ENCODE measurements at places on chromosomes 16 and 17.

DNA sequence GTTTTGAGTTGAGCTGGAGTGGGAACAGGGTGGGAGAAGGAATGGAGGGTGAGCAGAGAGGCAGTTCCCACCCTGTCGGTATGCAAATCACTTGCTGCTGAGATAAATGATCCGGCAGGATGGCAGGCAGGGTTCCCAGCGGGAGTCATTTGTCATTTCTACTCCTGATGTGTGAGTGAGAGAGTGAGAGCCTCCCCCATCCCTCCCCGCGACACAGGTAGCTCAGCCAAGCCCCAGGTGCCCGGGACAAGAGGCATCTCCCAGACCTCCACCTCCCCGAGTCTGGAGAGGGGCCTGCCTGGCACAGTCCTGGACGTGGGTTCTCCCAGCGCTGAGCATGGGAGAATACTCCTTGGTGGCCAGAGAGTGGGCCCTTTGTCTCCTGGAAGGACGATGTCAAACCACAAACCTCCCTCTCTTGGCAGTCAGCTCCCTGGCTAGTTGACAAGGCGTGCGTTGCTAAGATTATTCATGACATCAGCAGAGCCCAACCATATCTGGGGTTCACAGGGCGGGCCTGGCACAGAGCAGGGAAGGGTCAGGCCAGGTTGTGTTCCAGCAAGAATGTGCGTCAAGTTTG is 33.7 kb upstream of the TNRC6C start:
- peaks cover 50% of the 10 kb centered on the region for H3K4me1 ChIP-seq
- peaks cover 40% of the 10 kb centered on the region for H3K27me3 ChIP-seq
- no peaks in the 10 kb centered on the region for H3K36me3 ChIP-seq
- peak overlapping the region; percentile 28 for H3K27ac ChIP-seq

- no peaks in the 10 kb centered on the region for H3K36me3 ChIP-seq
- no peak overlapping the region for H3K27ac ChIP-seq
- DNase-seq: no peak
- H3K27me3 ChIP-seq: peaks cover 3% of the 10 kb centered on the region
- H3K4me1 ChIP-seq: no peaks in the 10 kb centered on the region
Measured at GRCh38 chr16:79740252-79740651, 139.7 kb upstream of the MAF start.

DNA sequence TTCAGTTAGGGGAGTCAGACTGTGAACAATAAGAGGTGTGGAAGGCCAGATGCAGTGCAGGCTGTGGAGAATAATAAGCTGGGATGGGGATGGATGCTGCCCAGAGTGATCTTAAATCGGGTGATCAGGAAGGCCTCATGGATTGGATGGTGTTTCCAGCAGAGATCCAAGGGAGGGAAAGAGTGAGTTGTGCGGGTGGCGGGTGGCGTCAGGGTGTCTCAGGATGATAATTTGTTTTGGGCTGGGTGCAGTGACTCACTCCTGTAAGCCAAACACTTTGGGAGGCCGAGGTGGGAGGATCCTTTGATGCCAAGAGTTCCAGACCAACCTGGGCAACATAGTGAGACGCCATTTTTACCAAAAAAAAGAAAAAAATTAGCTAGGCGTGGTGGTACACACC is 7.9 kb downstream of the CLUAP1 start:
- no peaks in the 10 kb centered on the region for H3K27me3 ChIP-seq
- H3K36me3 ChIP-seq: peaks cover 70% of the 10 kb centered on the region
- DNase-seq: no peak
- H3K4me1 ChIP-seq: no peaks in the 10 kb centered on the region

- H3K27ac ChIP-seq: no peak overlapping the region
- H3K27me3 ChIP-seq: peaks cover 13% of the 10 kb centered on the region
- H3K4me1 ChIP-seq: no peaks in the 10 kb centered on the region
- no peaks in the 10 kb centered on the region for H3K36me3 ChIP-seq
Measured at GRCh38 chr17:6460531-6461161, 16.4 kb downstream of the PIMREG start.

GRCh38 chr16:85245307-85246172 is 133.3 kb upstream of the CIBAR2 start:
- peak overlapping the region; percentile 52 for H3K4me3 ChIP-seq
- no peaks in the 10 kb centered on the region for H3K36me3 ChIP-seq
- peaks cover 46% of the 10 kb centered on the region for H3K4me1 ChIP-seq
- H3K27me3 ChIP-seq: peaks cover 11% of the 10 kb centered on the region

DNA sequence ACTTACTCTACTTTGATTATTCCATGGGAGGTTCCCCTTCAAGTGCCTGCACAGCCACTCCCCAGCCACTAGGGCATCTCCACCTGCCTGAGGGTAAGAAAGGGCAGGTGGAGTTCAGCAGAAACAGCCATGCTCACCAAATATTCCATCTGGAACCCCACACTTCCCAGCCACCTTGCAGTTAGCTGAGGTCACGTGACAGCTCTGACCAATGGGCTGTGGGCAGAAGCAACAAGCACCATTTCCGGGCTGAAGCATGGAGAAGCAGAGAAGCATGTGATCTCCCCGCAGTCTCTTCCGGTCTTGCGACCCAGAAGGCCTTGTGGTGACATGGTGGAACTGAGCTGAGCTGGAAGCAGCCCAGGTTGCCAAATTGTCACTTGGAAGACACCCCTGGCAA is 108.6 kb downstream of the CCT6B start:
- no peak overlapping the region for H3K4me3 ChIP-seq
- no peak overlapping the region for H3K27ac ChIP-seq
- no peak for DNase-seq
- H3K4me1 ChIP-seq: peaks cover 6% of the 10 kb centered on the region
- H3K27me3 ChIP-seq: peaks cover 25% of the 10 kb centered on the region

- no peak overlapping the region for H3K27ac ChIP-seq
- no peaks in the 10 kb centered on the region for H3K4me1 ChIP-seq
- H3K27me3 ChIP-seq: peaks cover 10% of the 10 kb centered on the region
- DNase-seq: no peak
- no peaks in the 10 kb centered on the region for H3K36me3 ChIP-seq
- H3K4me3 ChIP-seq: no peak overlapping the region
Measured at GRCh38 chr17:75604034-75604695, 16.6 kb downstream of the MYO15B start.

DNA sequence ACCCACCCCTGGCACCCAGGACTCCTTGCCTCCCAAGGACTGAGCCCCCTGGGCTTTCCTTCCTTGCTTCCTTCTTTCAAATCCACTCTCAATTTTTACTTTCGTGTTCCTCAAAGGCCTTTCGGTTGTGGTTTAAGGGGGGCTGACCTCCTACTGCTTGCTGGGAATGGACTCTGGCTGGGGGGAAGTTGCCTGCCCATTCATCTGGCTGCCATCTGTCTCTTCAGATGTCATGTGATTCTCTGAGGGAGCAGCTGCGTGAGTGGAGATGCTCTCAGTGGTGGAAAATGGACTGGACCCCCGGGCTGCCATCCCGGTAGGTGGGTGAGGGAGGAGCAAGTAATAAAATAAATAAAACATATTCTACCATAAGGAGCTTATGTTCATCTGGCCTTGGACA is 93.8 kb upstream of the RPRML start:
- peak overlapping the region; percentile 92 for H3K27ac ChIP-seq
- no peak overlapping the region for H3K4me3 ChIP-seq
- H3K36me3 ChIP-seq: peaks cover 24% of the 10 kb centered on the region
- H3K27me3 ChIP-seq: peaks cover 5% of the 10 kb centered on the region
- no peak for DNase-seq

- H3K27ac ChIP-seq: no peak within 1 kb of the TSS
- H3K27me3 ChIP-seq: peaks cover 16% of the 10 kb centered on the region
- no peaks in the 10 kb centered on the region for H3K36me3 ChIP-seq
- peak; percentile 92 for DNase-seq
- peaks cover 57% of the 10 kb centered on the region for H3K4me1 ChIP-seq
Measured at GRCh38 chr16:85612801-85613603, at the start of gene GSE1. Gene GSE1 (plus strand): TSS chr16:85613322. CDS start chr16:85613392, 70 bp downstream.

DNA sequence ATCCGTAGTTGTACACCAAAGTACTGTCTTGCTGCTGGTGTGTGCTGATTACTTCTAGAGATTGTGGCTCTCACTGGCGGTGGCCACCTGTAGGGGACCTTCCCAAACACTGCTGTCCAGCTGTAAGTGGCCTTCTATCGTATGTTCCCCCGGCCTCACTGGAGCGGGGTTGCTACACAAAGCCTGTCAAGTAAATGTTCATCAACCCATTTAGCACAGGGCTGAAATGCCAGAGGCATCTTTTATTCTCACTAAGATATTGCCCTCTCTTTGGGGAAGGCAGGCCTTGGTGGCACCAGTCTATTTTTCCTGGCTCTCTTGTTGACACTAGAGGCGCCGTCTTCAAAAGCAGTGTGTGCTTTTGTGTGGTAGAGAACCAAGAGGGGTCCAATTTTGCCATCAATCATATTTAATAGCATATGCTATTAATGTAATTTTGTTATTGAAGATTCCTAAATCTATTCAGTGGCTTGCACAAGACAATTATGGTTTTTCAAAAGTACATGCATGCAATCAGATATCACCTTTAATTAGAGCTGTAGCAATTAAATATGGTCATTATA is 514.4 kb upstream of the SALL1 start:
- peaks cover 7% of the 10 kb centered on the region for H3K36me3 ChIP-seq
- peaks cover 61% of the 10 kb centered on the region for H3K4me1 ChIP-seq
- H3K27ac ChIP-seq: peak overlapping the region; percentile 21
- no peaks in the 10 kb centered on the region for H3K27me3 ChIP-seq

GRCh38 chr16:3259836-3260235 is 3.4 kb upstream of the MEFV start:
- peaks cover 5% of the 10 kb centered on the region for H3K4me1 ChIP-seq
- no peaks in the 10 kb centered on the region for H3K36me3 ChIP-seq
- no peak for DNase-seq
- H3K27me3 ChIP-seq: peaks cover 25% of the 10 kb centered on the region

DNA sequence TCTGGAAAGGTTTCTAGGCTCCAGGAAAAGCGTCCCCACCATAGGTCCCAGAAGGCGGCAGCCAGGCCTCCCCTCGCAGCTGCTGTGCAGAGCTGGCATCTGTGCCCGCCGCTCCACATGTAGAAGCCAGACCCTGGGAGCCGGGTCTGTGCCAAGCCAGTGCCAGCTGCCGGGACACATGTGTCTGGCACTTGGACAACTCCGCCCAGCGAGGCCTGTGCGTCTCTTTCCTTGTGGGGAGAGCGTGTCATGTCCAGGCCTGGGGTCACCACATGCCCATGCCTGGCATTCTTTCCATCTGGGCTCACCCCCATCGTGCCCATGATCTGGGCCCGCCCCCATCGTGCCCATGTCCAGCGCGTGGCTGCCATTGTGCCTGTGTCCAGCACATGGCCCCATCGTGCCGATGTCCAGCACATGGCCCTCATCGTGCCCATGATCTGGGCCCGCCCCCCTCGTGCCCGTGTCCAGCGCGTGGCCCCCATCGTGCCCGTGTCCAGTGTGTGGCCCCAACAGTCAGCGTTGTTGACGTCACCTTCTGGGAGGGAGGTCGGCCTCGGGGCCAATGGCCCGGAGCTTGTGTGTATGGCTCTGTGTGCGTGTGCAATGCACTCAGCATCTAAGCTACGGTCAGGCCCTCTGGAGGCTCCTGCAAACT is 13.3 kb upstream of the ACSF3 start:
- no peak overlapping the region for H3K27ac ChIP-seq
- peaks cover 4% of the 10 kb centered on the region for H3K4me1 ChIP-seq
- H3K36me3 ChIP-seq: no peaks in the 10 kb centered on the region
- peaks cover 28% of the 10 kb centered on the region for H3K27me3 ChIP-seq
- H3K4me3 ChIP-seq: no peak overlapping the region

DNA sequence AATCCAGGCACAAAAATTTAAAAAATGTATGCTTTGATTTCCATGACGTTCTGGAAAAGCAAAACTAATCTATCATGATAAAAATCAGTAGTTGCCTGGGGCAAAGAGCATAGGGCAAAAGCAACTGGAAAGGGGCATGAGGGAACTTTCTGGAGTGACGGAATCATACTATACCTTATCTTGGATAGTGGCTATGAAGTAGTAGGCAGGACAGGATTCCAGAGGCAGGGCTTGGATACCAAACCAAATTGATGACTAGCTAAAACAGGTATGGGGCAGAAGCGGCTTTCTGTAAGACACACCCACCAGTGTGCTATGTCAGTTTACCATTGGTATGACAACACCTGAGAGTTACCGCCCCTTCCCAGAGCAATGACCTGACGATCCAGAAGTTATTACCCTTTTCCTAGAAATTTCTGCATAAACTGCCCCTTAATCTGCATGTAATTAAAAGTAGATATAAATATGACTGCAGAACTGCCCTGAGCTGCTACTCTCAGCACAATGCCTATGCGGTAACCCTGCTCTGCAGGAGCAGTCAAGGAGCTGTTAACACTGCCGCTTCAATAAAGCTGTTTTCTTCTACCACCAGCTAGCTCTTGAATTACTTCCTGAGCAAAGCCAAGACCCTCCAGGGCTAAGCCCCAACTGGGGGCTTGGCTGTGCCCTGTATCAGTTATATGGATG is 56.7 kb downstream of the CFDP1 start:
- no peaks in the 10 kb centered on the region for H3K27me3 ChIP-seq
- peak overlapping the region; percentile 84 for H3K27ac ChIP-seq
- DNase-seq: no peak
- H3K36me3 ChIP-seq: peaks cover 6% of the 10 kb centered on the region
- H3K4me3 ChIP-seq: no peak overlapping the region

- no peak overlapping the region for H3K4me3 ChIP-seq
- DNase-seq: no peak
Measured at GRCh38 chr16:46949241-46949892, 24.1 kb downstream of the DNAJA2 start.

- H3K27me3 ChIP-seq: no peaks in the 10 kb centered on the region
- peak overlapping the region; percentile 81 for H3K27ac ChIP-seq
- DNase-seq: no peak
- H3K4me3 ChIP-seq: no peak overlapping the region
- H3K36me3 ChIP-seq: peaks cover 32% of the 10 kb centered on the region
- H3K4me1 ChIP-seq: peaks cover 70% of the 10 kb centered on the region
Measured at GRCh38 chr16:75086281-75086680, 30.3 kb downstream of the LDHD start.

DNA sequence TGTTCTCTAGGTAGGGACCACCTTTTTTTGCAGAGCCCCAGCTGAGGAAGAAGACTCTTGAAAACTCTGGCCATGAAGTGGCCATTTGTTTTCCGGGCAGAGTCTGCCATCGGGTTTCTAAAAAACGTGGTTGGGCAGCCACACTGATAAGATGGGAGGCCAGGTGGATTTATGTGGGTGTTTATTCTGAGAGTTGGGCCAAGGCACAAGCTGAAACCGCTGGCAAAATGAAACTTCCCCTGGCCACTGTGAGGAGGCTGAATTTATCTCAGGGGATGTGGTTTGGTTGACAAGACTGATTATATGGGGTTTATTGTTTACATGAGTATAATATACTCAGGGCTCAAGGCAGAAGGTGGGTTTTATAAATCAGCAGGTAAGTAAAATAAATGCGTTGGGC is 421.8 kb downstream of the UTP18 start:
- H3K27me3 ChIP-seq: peaks cover 27% of the 10 kb centered on the region
- peaks cover 5% of the 10 kb centered on the region for H3K4me1 ChIP-seq
- no peak for DNase-seq
- no peak overlapping the region for H3K27ac ChIP-seq
